Activated CD4-positive, alpha-beta memory T cell treated with anti-CD3 and anti-CD28 coated beads, Interleukin-2, amount 10 ng/mL, durations not matched to agents 7 days and 5 days (primary cell): ENCODE measurements at places on chromosomes 16 and 17. TPM values are rescaled to one million over a fixed set of nuclear protein-coding genes. Genes with fewer than 3 reads are reported as not detected.

KRTAP9-2 gene
- total RNA-seq, result not detected

DNA sequence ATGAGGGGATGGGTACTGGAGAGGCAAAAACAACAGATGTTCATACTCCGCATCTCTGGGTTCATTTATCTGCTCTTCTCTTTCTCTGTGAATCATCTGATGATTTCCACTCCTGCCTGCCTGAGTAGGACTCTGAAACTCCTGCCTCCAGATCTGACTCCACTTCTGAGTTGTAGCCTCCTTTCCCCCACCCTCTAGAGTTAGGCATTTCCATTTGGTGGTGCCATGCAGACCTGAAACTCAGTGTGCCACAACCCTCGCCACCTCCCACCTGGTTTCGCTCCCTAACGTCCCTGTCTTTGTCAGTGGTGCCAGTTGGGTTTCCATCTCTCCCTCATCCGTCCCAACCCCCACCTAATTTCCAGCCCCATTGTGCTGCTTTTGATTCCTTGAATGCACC, 126.2 kb downstream of the PRKCB start:
- no peaks in the 10 kb centered on the region for H3K27me3 ChIP-seq
- no peak overlapping the region for H3K27ac ChIP-seq
- peaks cover 35% of the 10 kb centered on the region for H3K36me3 ChIP-seq
- DNase-seq, result no peak

GRCh38 chr16:4801962-4802658, at the start of gene ROGDI:
ROGDI (minus strand) TSS chr16:4802633; CDS start chr16:4802571, 62 bp downstream.
- peaks cover 23% of the 10 kb centered on the region for H3K4me1 ChIP-seq
- peaks cover 16% of the 10 kb centered on the region for H3K36me3 ChIP-seq
- peak; percentile 86 for DNase-seq
- H3K4me3 ChIP-seq, result peak within 1 kb of the TSS; percentile 79

- no peak overlapping the region for H3K4me3 ChIP-seq
- H3K36me3 ChIP-seq, result peaks cover 82% of the 10 kb centered on the region
- H3K4me1 ChIP-seq, result peaks cover 58% of the 10 kb centered on the region
Observed at GRCh38 chr17:67238991-67239390, 6.0 kb downstream of the HELZ start.

GRCh38 chr17:66337268-66337667, 34.9 kb downstream of the PRKCA start:
- no peak for DNase-seq
- H3K4me1 ChIP-seq, result peaks cover 49% of the 10 kb centered on the region
- no peak overlapping the region for H3K27ac ChIP-seq
- H3K27me3 ChIP-seq, result no peaks in the 10 kb centered on the region
